Bronchus fibroblast of lung (primary cell): ENCODE measurements at places on chromosomes 11 and 22. TPM values are rescaled to one million over a fixed set of nuclear protein-coding genes. Genes with fewer than 3 reads are reported as not detected.

OR51B2 gene
- total RNA-seq = not detected in 2 replicates

SLC5A12 gene
- total RNA-seq = not detected in 2 replicates

MUC15 gene
- total RNA-seq = under 0.01 and 0.17 TPM in 2 replicates

SLC22A12 gene
- not detected in 2 replicates for total RNA-seq

C22orf39 gene
- total RNA-seq = 36.0 and 40.0 TPM in 2 replicates

SLC3A2 gene
- 168 and 174 TPM in 2 replicates for total RNA-seq

OR52H1 gene
- total RNA-seq = not detected in 2 replicates

KRTAP5-5 gene
- not detected in 2 replicates for total RNA-seq

NAA40 gene
- 8.8 and 10.6 TPM in 2 replicates for total RNA-seq

OR6T1 gene
- not detected in 2 replicates for total RNA-seq

FLRT1 gene
- under 0.01 TPM in 1 of 2 replicates, not detected in the other for total RNA-seq

JHY gene
- 0.45 and 0.84 TPM in 2 replicates for total RNA-seq

MOGAT2 gene
- not detected in 2 replicates for total RNA-seq

MYBPC3 gene
- total RNA-seq = not detected in 2 replicates
